Stimulated activated CD8-positive, alpha-beta memory T cell treated with anti-CD3 and anti-CD28 coated beads, Interleukin-2, amount 100 ng/mL, for 1 hour (primary cell): ENCODE measurements at places on chromosomes 1 and 21.

DNA sequence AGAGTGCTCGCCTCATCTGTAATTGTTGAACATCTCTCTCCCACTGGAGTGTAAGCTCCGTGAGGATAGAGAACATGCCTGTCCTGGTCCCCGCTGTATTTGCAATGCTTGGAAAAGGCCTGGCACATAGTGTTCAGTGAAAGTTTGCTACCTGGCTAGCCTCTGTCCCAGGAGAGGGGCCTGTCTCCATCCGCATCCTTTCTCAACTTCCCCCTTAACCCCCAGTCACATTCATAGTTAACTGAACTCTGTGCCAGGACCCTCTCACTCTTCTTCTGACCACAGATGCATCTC is 15.2 kb downstream of the SPOCD1 start:
- no peak for DNase-seq

DNA sequence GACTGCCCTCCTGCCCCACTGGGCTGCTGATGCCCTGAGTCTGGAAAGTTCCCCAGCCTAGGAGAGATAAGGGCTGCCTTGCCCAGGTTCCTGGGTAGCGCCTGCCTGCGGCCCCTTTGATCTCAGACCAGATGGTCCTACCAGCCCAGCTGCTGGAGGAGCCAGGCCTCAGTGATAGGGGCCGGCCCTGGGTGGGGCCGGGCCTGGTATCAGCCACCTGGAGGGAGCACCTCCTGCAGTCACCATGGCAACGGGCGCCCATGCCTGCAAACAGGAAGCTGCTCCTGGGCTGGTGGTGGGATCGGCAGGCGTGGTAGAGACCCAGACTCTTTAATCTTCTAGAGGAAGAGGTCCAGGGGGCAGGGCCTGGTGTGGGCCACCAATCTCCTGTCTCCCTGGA is 119.7 kb upstream of the WNT4 start:
- no peak for DNase-seq

- DNase-seq, result no peak
Measured at GRCh38 chr21:42263591-42264131, 44.7 kb downstream of the ABCG1 start.

DNA sequence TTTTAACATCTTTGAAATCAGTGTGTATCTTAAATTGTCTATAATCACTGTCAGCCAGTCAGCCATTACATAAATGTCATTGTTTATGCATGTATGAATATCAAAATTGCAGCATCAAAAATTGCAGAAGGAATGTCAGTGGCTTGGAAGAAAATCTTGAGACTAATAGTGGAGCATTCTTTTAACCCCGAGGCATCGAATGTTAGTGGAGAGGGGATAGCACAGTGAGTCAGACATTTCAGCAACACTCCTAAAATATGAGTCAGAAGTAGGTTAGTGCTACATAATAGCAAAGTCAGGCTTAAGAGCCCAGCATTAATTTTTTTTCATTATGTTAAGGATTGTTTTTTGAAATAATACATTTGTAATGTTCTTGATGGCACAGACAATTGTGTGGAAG is 45.5 kb downstream of the SNRPE start:
- DNase-seq, result no peak

- DNase-seq, result no peak
Measured at GRCh38 chr21:35819134-35819533, 241.2 kb downstream of the SETD4 start.

GRCh38 chr1:2522230-2522629 is 4.2 kb downstream of the PANK4 start:
- no peak for DNase-seq

DNA sequence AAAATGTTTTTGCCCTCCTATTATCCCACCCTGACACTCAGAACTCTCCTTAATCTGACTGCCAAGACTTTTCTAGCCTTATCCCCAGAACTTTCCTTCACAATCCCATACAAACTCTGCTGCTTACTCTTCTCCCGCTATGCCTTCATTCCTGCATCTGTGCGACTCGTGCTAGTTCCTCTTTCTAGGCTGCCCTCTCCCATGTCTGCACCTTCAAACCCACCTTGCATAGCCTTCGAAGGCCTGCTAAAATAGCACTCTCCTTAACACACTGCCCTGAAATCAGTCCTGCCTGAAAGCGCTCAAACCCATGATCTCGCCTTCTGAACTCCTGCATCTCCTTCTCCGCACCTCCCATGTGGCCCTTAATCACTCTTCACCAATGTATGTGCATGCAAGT is 2.5 kb upstream of the NCF2 start:
- no peak for DNase-seq

DNA sequence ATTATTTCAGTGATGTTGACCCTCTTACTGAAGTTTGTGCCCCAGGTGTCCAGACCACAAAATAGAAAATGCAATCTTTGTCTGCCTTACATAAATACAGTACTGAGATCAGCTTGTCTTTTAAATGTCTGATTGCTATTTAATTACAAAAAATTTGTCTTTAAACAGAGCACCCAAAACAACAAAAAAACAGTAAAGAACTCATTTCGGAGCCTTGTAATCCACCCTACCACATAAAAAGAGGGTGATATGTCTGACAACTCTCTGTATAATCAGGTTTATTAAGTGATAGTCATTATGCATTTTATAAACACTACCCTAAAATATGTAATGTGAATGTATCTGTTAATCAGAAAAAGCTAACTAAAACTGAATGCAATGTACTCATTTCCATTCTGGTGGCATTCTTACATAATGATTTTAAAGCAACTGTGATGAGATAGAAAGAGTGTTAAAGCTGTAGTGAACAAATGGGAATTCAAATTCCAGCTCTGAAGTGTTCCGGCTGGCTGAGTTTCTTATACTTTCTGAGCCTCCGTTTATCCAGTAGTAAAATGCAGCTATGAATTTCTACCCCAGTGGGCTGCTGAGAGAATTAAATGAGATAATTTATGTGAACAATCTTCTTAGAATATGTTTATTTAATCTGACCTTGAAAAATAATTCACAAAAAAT is 486.6 kb downstream of the USP25 start:
- no peak for DNase-seq

DNA sequence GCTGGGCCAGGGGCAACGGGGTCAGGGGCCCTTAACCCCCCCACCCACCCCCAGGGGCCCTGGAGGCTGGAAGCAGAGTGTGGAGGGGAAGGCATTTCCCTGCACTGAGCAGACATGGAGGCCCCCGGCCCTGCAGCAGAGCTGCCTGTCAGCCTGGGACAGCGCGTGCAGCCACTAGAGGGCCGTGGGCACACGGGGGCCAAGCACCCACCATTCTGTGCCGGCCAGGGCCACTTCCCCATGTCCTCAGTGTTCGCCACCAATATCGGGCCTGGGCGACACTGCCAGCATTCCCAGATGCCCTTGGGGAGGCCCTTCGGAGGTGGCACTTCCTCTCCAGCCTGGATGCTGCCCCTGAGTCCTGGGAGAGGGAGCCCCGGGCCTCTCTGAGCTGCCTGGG is 23.2 kb upstream of the ARHGEF16 start:
- DNase-seq, result no peak

GRCh38 chr1:104195395-104195794 is 445.7 kb downstream of the AMY1C start:
- no peak for DNase-seq

DNA sequence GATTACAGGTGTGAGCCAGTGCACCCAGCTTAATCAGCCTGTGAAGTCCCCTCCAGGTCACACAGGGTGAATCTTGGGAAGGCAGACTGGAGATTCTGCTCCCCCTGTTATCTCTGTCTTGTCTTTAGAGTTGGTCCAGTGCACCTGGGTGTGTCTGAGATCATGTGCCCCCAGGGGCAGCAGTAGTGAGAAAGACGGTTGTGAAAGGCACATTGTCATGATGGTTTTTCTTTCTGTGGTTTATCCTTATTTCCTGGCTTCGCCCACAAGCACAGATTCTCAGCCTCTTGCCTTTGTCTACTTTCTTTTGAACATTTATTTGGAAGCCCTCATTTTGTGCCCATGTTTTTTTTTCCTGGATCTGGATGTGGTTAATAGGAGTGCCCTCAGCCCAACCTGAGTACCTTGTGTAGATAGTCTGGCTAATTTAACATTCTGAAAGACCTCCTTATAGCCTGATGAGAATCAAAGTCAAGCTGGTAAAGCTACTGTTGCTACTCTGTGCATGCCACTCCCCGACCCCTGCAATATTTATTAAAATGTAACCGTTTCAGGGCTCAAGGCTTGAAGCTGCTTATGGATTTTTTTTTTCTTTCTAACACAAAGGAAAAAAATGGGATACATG is 23.7 kb downstream of the UCK2 start:
- DNase-seq, result no peak

DNA sequence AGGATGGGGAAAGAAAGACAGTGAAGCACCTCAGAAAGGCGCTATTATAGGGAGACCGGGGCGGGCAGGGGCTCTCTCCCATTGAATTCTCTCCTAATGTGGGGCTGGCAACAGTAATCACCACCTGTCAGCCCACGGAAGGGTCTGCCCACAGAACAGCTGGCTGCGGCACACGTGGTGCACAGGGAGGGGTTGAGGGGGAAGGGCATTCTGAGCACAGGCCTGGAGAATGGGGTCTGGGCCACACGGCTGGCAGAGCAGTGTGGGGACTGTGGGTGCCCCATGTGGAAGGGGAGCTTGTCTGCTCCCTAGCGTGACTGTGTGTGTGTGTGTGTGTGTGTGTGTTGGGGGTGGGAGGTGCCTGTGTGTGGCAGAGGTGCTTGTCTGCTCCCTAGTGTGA is 4.1 kb downstream of the OLFML3 start:
- DNase-seq, result no peak

DNA sequence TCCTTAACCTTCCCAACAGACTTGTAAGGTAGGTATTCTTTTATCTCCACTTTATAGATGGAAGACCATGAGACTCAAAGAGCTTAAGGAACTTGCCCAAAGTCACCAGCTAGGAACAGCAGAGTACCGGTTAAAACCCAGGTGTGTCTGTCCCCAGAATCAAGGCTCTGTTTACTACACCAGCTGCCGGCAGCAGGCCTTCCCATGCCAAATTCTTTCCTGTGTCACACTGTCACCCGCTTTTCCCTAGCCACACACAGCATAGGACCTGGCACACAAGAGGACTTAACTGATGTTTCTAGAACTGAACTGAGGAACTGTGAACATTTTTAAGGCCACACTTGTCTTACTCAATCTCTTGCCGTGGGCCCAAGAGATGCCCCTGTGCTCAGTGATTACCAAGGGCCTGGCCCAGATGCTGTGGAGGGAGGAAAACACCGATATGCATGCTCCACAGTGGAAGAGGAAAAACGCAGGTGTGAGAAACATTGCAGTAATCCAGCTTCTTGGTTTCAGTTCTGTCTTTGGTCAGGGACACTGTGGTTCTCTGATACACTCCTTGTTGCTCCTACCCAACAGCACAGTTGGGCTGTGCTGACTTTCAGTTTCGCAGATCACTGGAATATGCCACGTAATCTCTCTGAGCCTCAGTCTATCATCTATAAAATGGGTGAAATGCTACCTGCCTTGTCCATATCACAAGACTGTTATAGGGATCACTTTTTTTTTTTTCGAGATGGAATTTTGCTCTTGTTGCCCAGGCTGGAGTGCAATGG is 13.9 kb upstream of the LY9 start:
- no peak for DNase-seq

DNA sequence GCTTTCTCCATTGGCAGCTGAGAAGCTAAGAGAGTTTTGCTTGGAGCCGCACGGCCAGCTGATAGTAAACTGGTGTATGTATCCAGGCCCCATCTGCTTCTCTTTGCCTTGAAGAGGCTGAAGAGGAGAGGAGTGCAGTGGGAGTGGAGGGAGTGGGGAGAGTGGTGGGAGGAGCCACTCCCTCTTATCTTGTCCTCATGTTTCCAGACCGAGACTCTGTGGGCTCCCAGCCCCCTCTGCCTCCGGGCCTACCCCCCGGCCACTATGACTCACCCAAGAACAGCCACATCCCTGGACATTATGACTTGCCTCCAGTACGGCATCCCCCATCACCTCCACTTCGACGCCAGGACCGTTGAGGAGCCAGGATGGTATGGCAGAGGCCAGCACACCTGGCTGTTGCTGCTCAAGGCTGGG is 6.0 kb upstream of the LRRC71 start:
- DNase-seq, result no peak

DNA sequence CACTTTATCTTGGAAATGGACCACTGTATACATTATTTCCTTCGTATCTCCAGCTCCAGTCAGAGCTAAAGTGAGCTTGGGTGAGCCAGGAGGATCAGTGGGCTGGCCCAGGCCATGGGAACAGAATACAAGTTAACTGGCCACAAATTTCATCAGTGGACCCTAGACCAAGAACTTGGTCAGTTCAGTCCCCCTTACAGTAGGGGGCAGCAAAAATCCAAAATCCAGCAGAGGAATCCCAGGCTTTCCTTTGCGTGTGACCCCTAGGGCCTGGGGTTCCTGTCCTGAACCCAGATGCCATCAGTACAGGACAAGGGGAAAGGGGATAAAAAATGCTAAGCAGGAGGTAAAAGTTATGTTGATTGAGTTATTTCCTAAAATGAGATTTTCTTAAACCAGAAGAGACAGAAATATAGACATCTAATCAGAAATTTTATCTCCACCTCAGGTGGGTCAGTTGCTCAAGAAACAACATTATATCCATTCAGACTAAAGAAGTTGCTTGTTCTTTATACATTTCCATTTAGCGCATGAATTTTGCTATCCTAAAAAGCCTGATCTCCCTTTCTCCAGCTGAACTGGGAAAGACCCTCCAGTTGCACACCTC is 24.1 kb upstream of the LCE5A start:
- DNase-seq, result no peak

DNA sequence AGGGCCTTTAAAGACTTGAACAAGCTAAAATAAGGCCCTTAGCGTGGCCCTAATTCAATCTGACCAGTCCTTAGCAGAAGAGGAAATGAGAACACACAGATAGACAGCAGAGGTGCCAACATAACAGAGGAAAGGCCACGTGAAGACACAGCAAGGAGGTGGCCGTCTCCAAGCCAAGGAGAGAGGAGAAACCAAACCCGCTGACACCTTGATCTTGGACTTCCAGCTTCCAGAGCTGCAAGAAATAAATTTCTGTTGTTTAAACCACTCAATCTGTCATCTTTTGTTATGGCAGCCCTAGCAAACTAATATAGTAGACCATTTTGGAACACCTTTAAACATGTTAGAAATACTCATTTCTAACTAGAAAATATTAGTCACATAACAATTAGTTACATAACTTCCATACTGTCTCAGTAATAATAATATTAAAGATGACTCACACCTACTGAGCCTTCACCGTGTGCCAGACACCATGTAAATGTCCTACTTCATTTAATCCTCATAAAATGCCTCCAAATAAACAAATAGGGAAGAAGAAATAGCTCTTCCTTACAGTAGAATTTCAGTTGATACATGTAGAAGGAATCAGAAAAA is 47.9 kb downstream of the S1PR1 start:
- no peak for DNase-seq

DNA sequence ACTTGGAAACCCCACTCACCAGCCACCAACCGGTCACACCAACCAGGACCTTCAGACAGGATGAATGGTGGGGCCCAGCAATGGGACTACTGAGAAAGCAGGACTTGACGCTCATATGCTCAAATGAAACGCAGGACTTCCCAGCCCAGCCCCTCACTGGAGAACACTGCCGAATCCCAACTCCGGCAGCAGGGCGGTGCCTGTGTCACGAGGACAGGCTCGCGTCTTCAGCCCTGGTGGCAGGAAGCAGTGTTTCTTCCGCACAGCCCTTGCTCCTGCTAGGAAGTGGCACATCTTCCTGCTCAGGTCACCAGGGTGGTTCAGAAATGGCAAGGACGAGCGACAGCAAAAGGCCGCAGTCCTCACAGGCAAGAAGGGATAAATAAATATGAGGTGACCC is 38.9 kb downstream of the CD58 start:
- no peak for DNase-seq
